ENCODE measurements at places on chromosomes 12 and 14.

- ATAC-seq, result no peak
Measured at GRCh38 chr14:104262515-104263514, 124.4 kb downstream of the KIF26A start.

DNA sequence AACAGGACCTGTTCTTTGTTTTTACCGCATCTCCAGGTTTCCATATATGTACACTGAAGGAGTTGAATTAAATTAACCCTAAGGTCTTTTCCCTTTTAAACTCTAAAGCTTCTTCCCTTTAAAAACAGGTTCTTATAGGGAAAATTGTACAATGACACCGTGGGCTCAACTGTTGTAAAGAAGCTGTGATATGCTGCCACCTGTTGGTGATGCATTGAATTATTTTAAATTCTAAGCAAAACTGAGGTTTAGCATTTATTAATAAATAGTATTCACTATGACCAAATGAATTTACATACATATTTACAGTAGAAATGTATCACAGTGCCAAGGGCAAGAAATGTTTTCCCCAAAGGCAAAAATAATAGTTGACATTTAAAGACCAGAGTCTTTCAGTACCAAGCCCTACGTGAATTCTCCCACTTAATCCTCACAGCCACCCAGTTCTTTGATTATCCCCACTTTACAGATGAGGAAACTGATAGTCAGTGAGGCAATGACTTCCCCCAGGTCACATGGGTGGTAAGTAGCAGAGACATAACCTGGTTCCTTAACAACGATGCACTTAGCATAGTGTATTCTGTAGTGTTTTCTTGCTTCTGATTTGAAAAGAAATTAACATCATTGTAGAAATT, 35.7 kb upstream of the TMEM263 start:
- ATAC-seq, result no peak

- ATAC-seq, result peak; percentile 22
Measured at GRCh38 chr12:69348162-69348938, at the start of gene LYZ. Gene LYZ, plus strand, starts transcription at chr12:69348381. Its CDS starts 28 bp downstream, at chr12:69348409.

- ATAC-seq, result no peak
Measured at GRCh38 chr12:34287437-34287836, 265.1 kb downstream of the ALG10 start.

DNA sequence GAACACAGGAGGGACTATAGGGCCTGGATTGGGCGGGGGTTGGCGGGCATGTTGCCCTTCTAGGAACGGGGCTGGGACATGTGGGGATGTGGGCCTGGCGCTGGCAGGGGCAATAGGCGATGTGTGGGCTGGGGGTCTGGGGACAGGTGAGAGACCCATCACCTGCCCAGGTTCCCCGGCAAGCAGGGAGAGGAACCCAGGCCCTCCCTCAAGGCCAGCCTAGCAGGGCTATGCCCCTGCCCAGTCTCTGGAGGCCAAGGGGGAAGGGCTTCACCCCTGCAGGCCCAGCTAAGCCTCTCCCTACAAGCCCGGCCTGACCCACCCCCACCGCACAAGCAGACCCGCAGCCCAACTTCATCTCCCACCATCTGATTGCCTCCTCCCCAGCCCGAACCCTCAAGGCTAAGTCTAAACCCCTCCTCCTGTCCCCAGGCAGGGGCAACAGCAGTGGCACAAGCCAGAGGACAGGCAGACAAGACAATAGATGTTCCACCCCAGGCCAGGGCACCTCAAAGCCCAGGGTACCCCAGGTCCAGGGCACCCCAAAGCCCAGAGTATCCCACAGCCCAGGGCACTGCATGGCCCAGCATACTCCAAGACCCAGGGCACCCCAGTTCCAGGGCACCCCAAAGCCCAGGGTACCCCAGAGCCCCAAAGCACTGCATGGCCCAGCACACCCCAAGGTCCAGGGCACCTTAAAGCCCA, 6.5 kb downstream of the JAG2 start:
- ATAC-seq, result peak; percentile 56

DNA sequence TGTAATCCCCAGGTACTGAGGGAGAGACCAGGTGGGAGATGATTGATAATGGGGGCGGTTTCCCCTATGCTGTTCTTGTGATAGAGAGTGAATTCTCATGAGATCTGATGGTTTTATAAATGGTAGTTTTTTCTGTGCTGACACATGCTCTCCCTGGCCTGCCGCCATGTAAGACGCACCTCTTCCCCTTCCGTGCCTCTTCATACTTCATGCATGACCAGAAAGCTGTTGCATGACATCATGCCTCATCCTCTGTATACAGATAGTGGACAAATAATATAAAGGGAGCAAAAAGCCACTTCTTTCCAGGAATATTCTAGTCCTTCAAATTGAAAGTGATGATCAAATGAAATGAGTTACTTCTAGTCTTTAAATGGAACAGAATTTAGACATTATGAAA, 47.3 kb upstream of the LRIG3 start:
- ATAC-seq, result peak; percentile 79

- ATAC-seq, result peak; percentile 78
Measured at GRCh38 chr14:97180304-97181200, 383.4 kb downstream of the VRK1 start.

- no peak for ATAC-seq
Measured at GRCh38 chr12:66600903-66601302, 78.0 kb downstream of the GRIP1 start.

- no peak for ATAC-seq
Measured at GRCh38 chr12:90841336-90841735, 113.6 kb downstream of the CCER1 start.

- ATAC-seq, result no peak
Measured at GRCh38 chr12:113647048-113647447, 175.4 kb upstream of the LHX5 start.

DNA sequence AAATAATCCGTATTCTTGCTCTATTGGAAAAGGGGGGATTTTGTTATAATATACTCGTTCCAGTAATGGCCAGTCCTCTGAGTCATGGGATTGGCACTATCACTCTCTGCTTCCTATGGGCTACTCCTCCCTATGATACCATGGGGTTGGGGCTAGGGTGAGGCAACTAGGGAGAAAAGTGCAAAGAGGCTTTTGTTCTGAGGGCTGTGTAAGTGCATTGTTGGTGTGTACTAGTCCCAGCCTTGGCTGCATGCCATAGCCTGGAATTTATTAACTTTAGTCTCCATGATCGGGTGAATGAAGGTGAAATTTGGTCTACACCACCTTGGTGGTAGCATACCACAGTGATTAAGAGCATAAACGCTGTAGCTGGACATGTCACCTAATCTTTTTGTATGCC, 247.6 kb downstream of the RPAP3 start:
- no peak for ATAC-seq

DNA sequence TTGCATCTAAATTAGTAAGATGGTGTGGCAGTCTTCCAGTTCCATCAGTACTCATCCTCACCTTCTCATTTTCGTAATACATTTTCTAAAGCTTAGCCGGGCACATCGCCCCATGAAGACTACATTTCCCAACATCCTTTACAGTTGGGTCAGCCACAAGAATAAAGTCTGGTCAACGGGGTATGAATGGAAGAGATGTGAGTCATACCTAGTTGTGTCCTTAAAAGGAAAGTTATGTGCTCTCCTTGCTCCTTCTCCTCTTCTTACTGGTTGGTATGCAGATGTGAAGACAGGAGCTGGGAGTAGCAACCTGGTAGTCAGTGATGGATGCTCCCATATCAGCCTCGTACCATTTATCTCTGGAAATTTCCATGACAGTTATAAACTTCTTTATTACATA, 35.9 kb upstream of the EGLN3 start:
- ATAC-seq, result peak; percentile 69

DNA sequence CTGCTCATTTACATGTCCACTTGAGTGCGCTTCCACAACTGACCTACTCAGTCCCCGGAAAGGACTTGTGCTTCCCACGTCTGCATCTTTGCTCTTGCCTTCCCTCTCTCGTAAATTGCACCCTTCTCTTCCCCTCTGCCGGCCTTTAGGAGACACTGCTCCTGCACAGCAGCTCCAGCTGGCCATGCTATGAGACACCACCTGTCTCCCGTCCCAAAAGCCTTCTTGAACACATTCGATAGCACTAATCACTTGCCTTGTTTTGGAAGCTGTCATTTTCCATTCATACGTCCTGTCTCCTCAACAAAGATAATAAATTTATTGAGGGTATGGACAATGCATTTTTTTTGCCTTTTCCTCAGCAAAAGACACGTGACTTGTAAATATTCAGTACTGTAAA, 15.7 kb upstream of the KCNA1 start:
- ATAC-seq, result no peak

DNA sequence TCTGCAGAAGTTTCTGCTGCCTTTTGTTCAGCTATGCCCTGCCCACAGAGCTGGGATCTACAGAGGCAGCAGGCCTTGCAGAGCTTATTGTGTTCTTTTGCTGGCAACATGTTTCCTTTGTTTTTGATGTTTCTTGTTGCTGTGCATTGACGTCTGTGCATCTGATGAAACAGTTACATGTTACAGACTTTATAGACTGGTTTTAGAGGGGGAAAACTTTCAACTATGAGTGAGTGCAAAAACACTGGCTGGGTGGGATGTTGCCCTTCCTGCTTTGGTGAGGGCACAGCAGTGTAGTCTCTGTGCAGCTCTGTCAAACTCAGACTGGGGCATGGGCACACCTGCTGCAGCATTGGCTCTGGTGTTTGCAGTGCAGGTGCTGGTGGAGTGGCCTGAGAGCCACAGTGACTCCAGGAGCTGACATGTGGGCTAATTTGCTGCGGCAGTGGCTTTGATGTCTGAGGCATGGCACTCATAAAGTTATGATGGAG, 26.9 kb downstream of the CLEC6A start:
- ATAC-seq, result no peak

DNA sequence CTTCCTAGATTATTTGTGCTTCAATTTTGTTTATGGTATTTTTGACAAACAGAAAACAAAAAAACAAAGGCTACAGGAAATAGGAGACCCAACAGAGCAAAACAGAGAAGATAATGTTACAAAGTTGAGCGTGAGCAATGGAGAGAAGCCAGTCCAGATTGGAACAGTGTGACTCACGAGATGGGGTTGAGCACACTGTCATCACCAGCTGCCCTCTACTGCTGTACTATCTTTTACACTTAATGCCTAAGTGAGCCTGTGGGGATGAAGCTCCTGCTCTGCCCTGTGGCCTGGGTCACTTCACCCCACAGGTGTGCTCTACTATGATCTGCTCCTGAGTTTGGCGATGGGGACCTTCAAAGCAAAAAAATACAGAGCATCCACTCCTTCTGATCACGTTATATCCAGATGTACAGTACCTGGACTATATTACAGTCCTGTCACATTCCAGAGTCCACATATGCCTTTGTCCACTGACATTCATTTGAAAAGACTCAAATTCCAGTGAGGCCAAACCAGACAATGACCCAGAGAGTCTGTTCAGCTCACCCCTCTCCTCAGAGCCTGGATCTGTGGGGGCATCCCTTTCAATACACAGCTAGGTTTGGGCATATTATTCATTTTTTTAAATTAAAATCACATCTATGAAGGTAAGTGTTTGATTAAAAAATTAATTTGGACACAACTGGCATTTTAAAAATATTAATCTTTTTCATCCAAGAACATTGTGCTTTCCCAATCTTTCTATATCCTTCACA, 4.4 kb downstream of the IPO8 start:
- ATAC-seq, result peak; percentile 53

GRCh38 chr12:56833780-56834179, 70.7 kb downstream of the HSD17B6 start:
- no peak for ATAC-seq

- no peak for ATAC-seq
Measured at GRCh38 chr12:7100239-7100638, 8.0 kb upstream of the C1R start.

GRCh38 chr12:93151079-93151762, 222.1 kb upstream of the EEA1 start:
- no peak for ATAC-seq

- ATAC-seq, result no peak
Measured at GRCh38 chr12:27464220-27464554, 17.7 kb downstream of the SMCO2 start.

- peak; percentile 64 for ATAC-seq
Measured at GRCh38 chr12:13661005-13661887, 320.2 kb downstream of the GRIN2B start.

- ATAC-seq, result no peak
Measured at GRCh38 chr12:113437729-113438100, 15.5 kb downstream of the SDSL start.

DNA sequence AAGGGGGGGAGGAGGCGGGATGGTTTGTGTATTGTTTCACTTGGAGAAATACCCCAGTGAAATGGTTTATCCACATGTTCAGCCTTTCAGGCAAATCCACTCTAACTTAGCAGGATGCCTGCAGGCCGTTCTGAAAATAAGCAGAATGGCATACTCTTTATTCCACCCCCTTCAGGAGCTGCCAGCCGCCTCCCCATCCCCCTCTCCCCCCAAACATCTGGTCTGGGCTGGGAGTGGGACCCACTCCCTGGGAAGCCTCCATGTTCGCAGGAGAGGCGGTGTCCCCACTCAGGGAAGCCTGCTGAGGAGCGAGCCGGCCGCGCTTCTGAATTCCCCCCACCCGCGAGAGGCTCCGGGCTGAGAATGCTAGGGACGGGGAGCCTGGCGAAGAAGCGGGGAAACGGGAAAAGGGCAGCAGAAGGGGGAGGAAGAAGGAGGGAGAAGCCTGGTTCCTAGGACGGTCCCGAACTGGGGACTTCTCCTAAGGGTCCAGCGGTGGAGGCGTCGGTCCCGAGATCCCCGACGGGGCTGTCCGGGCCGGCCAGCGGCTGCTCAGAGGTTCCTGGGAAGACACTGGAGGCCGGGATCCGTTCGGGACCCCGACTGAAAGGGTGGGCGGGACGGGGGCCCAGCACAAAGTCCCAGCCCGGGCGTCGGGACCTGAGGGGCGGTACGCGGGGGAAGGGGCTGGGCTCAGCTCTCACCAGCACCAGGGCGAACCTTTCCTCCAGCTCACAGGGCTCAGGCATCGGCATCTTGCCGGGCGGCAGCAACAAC, 666 bp downstream of the FMNL3 start:
- ATAC-seq, result no peak

DNA sequence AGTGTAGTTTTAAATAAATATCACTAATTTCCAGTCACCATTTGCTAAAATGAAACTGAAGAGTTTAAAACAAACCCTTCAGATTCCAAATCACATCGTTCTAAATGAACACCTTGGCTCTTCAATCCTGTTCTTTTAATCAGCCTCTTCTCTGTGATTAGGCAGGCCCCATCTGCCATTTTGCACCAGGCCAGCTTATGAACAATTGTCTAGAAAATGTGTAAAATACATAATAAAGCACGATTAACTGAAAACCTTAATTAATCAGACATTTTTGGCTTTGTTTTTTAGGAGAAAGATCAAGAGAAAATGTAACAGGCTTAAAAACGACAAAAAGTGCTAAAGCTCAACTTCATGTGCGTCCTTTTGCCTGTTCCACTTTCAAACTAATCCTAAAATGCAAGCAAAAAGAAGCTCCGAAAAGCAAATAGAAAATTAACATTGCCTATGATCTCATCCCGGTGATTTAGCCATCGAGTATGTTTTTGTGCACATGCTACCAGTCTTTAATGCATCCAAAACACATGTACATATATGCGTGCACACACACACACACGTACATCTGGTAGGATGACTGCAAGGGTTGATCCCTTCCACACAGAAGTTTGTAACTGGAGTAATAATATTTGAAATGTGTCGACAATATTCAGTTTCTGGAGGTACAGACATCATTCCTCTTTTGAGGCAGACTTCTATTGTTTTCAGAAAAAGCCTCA, 288.6 kb downstream of the FOXN3 start:
- no peak for ATAC-seq

- ATAC-seq, result peak; percentile 44
Measured at GRCh38 chr14:22524784-22525161, 64.3 kb downstream of the DAD1 start.

- ATAC-seq, result no peak
Measured at GRCh38 chr12:69170293-69170692, 69.1 kb upstream of the CPSF6 start.
